Astrocyte of the hippocampus (primary cell): ENCODE measurements at places on chromosomes 13 and 19.

- no peak for DNase-seq
Observed at GRCh38 chr19:20359933-20360720, 193.1 kb downstream of the ZNF486 start.

GRCh38 chr13:75236774-75237173 lies 245.2 kb downstream of the TBC1D4 start:
- DNase-seq, result no peak

DNA sequence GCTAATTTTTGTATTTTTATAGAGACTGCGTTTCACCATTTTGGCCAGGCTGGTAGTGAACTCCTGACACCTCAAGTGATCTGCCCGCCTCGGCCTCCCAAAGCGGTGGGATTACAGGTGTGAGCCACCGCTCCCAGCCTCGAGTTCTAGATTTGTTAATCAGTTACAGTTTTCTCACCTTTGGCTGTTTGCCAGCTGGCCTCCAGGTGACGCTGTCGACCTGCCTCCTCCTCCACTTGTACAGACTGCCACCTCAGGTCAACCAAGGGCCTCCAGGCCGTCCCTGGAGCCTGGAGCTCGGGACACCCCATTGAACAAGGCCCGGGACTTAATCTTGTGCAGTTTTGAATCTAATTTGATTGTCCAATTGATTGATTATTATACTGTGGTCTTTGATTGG lies 45.5 kb downstream of the IER2 start:
- no peak for DNase-seq

- no peak for DNase-seq
Observed at GRCh38 chr19:6069268-6069791, 41.0 kb downstream of the RFX2 start.

GRCh38 chr13:39501702-39502324 lies 101.2 kb downstream of the LHFPL6 start:
- DNase-seq, result peak; percentile 88

DNA sequence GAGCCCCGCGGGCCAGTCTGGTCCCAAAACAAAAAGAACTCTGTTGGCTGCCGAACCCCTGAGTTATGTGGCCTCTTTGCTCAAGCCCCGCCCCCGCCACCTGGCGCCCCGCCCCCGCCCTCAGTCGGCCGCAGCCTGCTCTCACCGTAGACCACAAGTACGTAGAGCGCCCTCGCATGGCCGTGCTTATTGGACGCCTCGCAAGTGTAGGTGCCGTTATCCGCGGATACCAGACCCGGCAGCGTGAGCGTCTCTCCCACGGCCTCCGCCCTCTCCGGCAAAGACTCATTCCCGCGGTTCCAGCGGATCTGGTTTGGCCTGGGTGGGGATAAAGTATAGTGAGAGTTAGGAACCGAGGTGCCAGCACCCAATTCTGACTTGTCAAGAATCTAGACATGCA lies 5.5 kb upstream of the ZNF428 start:
- DNase-seq, result no peak

GRCh38 chr19:38932425-38933179 lies 1.9 kb downstream of the MRPS12 start:
- peak; percentile 46 for DNase-seq

GRCh38 chr13:91745967-91746366 lies 347.5 kb downstream of the GPC5 start:
- DNase-seq, result no peak

- DNase-seq, result no peak
Observed at GRCh38 chr13:84528408-84529070, 646.3 kb upstream of the SLITRK1 start.

DNA sequence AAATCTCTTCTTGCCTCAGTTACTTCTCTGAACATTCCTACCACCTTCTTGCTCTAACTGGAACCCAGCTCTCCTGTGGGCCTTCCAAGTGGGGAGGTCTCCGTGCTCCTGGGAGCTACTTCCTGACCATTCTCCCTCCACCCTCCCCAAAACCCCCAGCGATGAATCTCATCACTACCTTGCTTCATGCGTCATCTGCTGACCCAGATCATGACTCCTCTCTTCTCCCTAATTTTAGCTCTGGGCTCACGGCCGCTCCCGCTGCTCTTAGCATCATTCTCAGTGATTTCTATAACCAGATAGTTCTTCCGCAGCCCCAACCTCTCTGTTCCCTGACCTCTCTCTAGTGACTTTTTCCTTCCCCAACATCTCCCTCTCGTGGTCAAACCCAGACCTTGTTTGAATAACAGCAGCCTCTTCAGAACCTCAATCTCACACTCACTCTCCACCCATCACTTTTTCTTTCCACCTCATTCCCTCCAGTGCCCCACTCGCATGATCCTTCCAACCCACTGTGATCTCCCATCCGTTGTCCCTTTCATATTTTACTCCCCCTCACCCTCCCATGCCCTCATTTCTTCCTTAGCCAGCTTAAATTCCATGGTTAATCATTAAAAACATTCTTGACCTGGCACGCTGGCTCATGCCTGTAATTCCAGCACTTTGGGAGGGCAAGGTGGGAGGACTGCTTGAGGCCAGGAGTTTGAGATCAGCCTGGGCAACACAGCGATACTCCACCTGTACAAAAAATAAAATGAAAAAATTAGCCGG lies 21.8 kb downstream of the MRPS12 start:
- peak; percentile 52 for DNase-seq

DNA sequence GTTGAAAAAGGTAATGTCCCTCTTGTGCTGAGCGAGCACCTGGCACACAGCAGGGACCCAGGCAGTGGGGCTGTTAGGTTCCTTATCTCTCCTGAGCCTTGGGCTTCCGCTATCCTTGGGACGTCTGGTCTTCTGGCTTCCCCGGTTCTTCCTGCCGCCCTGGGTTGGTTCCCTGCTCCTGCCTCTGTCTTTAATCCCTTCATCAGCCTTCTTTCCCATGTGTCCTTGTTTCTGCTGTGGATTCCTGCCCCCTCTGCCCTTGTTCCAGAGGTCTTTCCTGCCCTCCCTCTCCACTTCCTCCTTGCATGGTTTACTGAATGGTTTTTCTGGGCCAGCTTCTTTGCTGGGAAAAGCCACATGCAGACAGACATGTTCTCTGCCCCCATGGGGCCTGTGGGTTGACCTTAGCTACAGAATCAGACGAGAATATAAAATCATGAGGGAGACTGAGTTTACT lies 2.6 kb downstream of the EPN1 start:
- DNase-seq, result no peak

DNA sequence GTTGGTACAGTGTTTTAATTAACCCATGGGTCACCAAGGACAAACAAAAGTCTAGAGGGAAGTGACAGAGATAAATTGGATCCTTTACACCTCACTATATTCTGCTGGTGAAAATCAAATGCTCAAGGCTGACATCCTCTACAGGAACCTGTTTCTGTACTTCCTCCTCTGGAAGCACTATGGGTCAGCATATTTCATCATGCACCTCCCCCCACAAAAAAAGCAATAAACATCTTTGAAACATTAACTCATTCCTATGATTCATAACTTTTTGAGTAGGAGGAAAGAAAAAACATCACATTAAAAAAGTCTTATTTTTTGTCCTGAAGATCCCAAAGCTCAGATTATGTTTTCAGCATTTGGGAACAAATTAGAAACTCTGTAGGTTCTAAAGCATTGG lies 588.3 kb upstream of the SGCG start:
- no peak for DNase-seq

DNA sequence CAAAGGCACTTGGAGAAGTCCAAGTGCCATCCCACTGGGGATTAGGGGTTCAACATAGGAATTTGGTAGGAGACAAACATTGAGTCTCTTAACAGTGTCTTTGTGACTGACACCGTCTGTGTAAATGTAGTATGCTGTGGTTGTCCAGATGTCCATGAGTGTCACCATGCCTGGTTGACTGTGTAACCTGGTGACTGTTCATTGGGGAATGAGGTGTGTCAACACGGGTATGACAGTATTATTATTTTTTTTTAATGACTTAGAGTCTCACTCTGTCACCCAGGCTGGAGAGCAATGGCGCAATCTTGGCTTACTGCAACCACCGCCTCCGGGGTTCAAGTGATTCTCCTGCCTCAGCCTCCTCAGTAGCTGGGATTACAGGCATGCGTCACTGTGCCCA lies 16.2 kb downstream of the PKN1 start:
- no peak for DNase-seq

- DNase-seq, result no peak
Observed at GRCh38 chr19:6109947-6110346, 353 bp downstream of the RFX2 start.

DNA sequence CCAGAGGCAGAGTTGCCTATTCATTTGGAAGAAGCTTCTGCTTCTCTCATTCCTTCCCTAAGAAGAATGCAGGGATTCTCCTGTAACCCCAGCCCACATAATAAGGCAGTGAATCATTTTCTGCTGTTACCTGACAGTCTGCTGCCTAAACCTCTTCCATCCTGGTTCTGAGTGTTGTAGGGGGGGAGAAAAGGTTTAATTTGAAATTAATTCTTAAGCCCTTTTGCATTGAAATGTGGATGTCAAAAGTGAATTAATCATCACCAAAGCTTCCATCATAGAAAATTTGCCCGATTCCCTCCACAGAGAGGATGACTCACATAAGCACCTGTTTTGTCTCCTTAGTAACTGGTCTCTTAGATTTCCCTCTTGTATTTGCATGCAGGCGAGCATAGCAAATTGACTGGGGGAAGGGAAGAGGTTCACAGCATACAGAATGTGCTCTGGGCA lies 146.7 kb upstream of the FNDC3A start:
- peak; percentile 48 for DNase-seq

- DNase-seq, result no peak
Observed at GRCh38 chr13:48562296-48563066, 29.6 kb upstream of the RCBTB2 start.

DNA sequence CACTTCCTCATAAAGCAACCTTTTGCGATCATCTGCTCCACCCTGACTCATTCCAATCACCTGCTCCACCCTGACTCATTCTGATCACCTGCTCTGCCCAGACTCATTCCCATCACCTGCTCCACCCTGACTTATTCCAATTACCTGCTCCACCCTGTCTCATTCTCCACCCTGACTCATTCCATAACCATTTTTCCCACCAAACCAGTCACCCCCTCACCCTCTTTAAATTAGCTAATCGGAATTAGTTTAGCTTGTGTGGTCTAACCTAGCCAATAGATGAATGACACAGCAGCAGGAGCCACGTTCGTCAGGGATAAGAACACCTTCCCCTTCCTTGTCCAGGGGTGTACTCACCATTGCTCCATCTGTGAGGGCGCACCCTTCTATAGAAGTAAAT lies 134.0 kb downstream of the COG6 start:
- no peak for DNase-seq

DNA sequence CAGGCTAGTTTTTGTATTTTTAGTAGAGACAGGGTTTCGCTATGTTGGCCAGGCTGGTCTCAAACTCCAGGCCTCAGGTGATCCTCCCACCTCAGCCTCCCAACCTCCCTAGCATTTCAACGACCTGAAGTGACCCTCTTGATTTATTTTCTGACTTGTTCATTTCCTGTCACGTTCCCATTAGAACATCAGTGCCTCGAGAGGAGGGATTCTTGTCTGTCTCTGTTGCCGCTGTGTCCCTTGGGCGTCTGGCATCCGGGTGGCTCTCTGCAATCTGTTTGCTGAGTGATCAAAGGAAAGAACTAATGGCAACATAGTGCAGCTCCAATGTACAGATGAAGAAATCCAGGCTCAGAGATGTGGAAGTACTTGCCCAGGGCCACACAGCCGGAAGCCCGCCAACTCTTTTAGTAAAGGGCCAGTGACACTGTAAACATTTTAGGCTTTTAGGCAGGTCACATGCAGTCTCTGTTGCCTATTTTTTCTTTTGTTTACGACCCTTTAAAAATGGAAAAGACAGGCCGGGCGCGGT lies 47.5 kb downstream of the NFIC start:
- no peak for DNase-seq

DNA sequence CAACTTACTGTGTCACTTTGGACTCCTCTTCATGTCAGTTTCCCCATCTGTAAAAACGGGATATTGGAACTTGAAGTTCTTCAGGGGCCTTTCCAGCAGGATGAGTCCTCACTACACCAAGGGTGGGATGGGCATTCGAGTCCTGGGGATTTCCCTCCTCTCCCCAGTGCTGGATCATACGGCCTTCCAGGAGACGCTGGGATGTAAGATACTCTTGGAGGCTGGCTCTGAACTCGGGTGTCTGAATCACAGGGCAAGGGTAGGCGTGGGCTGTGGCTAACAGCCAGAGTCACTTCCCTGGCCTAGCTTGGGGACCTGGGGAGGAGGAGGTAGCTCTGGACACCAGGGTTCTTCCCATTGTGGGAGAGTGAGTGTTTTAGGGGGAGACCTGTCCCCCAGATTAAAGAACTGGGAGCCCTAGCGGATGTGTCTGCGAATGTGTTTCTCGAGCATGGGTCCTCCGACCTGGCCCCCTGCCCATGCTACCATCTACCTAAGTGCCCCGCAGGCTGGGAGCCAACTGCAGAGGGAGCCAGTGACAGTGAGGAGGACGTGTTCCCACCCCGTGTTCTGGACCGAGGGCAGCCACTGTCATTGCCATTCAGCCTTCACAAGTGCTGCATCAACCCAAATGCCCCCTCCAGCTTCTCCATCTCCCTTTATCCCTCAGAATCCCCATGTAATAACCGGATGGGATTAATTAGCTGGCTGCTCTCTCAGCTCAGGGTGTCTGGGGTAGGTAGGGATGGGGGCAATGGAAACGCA lies 2.4 kb upstream of the CYTH2 start:
- DNase-seq, result peak; percentile 61

DNA sequence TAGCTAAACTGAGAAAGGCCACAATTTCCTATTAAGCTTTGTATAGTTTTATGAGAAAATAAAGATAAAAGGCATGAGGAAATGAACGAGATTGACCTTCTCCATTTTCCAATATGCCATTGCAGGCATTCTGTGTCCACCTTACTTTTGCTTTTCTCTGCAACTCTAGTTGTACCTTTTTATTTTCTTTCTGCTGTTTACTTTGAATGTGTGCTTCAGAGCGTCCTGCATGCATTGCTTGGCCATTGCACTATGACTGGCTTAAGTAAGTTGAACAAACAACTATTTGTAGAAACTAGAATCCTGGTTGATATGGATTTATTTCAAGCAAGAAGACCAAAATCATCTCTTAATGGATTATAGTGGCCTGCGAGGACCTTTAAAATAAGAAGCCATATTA lies 510.3 kb downstream of the GPC6 start:
- DNase-seq, result no peak

- DNase-seq, result peak; percentile 53
Observed at GRCh38 chr19:35262101-35262761, 6.5 kb upstream of the USF2 start.

GRCh38 chr13:83386609-83387008 lies 495.7 kb downstream of the SLITRK1 start:
- DNase-seq, result no peak

DNA sequence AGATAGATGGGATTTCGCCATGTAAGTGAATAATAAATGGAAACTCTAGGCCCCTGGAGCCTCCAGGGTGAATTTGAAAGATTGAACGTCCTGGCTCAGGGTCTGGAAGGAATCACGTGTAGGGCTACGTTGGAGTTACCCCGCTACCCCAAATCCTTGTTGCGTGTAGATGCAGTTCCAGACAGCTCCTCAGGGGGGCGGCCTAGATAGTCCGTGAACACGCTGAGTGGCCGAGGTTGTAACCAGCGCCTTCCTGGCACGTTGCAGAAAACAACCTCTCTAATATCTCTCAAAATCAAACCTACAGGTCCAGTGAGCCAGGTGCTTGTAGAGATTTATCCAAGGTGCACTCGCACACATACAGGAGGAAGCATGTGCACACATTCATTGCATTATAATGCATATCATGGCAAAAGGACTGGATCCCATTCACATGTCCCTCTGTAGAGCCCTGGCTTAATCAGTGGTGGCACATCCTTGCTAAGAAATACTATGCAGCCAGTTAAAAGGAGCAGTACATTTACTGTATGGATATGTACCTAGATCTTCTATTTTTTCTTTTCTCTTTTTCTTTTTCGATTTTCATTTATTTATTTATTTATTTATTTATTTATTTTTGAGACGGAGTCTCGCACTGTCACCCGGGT lies 2.5 kb upstream of the KEAP1 start:
- peak; percentile 69 for DNase-seq

- DNase-seq, result no peak
Observed at GRCh38 chr13:56563663-56564062, 577.1 kb upstream of the PRR20A start.
